Cortex of kidney (tissue), 1 donor: ENCODE measurements at places on chromosomes 1 and 21.

DNA sequence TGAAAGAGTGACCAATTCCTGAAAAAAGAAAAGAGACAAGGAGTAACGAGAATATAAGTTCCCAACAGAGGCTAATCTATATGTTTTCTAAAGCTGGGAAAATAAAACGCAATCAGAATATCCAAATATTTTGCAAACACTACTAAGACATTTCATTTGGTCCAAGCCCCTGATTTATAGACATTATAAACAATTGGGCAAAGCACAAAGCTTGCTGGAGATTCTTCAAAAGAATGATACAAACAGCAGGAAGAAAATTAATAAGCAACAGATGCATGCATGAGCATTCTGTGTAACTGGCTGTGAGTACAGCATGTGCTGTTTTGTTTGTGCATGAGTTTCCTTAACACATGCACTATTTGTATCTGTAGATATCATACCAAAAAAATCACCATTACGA lies 552.9 kb downstream of the LTN1 start:
- no peak for DNase-seq

DNA sequence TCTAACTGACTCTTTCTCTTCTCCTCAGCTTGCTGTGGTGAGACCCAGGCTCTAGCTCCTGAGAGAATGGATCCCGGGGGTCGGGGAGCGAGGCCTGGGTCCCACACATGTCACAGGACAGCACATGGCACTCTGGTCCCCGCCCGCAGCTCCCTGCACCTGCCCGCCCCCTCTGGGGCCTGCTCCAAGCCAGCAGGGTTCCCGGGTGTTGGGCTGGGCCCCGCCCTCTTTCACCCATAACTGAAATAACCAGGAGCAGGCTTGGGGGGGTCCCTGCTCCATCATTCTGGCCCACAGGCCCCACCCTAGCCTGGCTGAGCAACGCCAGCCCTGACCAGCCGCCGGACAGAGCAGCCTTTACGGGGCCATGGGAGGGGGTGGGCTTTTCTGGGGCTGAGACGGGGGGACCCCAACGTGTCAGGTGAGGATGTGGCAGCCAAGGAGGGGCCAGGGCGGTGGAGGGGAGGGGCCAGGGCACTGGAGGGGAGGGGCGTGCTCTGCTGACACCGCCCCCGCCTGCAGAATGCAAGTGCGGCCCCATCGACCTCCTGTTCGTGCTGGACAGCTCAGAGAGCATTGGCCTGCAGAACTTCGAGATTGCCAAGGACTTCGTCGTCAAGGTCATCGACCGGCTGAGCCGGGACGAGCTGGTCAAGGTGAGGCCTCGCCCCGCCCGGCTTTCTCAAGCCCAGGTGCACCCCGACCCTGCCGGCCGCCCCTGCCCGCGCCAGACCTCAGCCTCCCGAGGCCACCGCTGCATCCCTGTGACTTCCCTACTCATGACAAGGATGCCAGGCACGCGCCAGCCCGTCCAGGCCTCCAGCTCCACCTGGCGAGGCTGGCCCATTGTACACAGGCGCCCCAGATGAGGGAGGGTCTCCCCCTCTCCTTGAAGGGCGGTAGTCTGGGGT lies 19.4 kb downstream of the COL6A1 start:
- no peak for DNase-seq

GRCh38 chr1:11463177-11463576 lies 15.8 kb upstream of the DISP3 start:
- no peak for DNase-seq

GRCh38 chr21:17730782-17731181 lies 88.4 kb downstream of the C21orf91 start:
- DNase-seq = no peak

GRCh38 chr1:185152187-185152767 lies 4.5 kb downstream of the TRMT1L start:
- DNase-seq = no peak

- DNase-seq = no peak
Measured at GRCh38 chr21:38376235-38376634, 119.4 kb downstream of the KCNJ15 start.

GRCh38 chr1:39021426-39021825 lies 4.7 kb upstream of the NDUFS5 start:
- no peak for DNase-seq

DNA sequence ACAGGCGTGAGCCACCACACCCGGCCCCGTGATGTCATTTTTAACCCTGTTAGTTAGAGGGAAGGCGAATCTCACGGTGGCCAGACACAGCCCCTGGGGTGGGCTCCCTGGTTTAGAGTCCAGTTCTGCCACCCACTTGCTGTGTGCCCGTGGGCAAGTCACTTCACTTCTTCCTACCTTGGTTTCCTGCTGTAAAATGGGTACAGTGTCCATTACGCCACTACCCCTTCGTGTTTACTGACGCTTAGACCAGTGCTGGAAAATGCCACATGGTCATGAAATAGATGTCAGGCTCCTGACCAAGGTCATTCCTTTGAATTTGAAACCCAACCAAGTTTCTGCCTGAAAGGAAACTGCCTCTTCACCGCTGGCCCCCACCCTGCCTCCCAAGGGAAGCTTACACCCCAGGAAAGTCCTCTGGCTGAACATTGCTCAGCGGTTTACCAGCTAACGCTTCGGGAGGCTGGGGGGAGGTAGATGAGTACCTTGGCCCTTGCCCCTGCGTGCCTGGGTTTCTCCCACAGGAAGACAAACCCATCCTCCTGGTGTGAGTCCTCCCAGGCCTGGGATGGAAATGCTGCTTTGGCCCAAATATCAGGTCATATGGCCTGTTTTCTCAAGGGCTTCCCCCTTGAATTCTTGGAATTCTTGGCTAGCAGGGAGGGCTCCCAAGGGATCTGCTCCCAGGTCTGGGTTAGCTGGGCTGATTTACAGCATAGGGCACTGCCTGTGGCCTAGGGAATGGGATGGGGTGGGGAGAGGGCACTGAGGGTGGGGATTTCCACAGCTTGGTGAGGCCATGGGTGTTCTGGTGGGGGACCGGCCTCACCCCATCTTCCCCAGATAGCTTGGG lies 7.6 kb upstream of the AADACL4 start:
- no peak for DNase-seq

DNA sequence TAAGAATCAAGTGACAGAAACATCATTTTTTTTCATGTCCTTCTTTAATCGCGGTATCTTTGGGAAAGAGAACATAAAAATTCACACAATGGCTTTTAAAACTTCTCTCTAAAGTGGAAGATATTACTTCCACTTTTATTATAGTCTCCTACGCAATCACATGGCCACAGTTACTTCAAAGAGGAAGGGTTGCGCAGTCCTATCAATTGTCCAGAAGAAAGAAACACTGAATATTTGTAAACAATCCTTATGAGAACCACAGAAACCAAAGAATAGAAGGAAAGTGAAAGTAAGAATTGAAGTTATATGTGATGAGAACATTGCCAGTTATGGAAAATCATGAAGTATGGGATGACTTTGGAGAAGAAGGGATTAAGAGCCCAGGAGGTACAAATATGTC lies 32.6 kb downstream of the CFH start:
- DNase-seq = no peak

- no peak for DNase-seq
Measured at GRCh38 chr1:94061513-94062443, 59.2 kb downstream of the ABCA4 start.

DNA sequence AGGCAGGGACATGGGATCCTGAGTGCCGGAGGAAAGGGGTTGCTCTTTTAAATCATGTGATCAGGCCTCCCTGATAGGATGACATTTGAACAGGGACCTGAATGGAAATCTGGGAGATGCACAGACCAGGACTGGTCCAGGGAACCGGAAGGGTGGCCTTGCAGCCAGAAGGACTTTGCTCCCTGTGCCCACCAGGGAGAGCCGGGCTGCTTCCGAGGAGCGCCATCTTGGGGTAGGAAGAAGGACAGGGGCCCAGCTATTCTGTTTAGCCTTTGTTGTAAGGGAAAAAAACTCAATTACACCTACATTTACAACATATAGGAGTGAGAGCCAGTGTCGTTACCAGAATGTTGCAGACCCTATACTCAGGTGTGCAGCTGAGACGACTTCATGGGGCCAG lies 5.5 kb downstream of the KLHDC7A start:
- DNase-seq = no peak

- no peak for DNase-seq
Measured at GRCh38 chr21:42395302-42395701, 550 bp downstream of the TMPRSS3 start.

DNA sequence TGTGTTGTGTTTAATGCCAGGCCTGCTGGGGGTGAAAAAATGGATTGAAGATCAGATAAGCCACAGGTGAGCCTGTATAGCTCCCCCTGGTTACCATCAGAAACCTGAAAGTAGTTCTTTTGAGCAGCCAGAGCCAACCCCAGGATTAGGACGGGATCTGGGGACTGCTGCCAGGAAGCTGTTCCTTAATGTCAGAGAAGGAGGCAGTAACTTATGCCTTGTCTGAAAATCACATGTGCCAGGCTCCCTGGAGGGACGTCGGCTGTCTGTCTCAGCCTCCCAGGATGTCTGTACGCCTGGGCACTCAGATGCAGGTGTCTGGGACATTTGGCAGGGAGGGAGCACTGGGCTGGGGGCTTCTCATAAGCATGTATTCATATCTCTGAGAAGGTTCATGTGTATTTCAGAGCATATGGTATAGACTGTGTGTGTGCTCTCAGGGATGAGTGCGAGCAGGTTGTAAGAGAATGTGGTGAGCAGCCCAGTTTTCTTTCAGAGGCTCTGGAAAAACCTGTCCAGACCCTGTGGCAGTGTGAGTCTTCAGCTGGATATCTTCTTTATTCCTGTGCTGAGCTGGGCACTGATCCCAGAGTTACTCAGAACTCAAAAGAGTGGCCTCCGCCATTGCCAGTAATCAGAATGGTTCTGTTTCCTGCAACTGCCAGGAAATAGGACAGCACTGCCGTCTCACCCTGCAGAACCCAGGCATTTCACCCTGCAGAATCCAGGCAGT lies 2.8 kb downstream of the FAM43B start:
- no peak for DNase-seq

- no peak for DNase-seq
Measured at GRCh38 chr21:29661672-29662442, 277.9 kb downstream of the GRIK1 start.

DNA sequence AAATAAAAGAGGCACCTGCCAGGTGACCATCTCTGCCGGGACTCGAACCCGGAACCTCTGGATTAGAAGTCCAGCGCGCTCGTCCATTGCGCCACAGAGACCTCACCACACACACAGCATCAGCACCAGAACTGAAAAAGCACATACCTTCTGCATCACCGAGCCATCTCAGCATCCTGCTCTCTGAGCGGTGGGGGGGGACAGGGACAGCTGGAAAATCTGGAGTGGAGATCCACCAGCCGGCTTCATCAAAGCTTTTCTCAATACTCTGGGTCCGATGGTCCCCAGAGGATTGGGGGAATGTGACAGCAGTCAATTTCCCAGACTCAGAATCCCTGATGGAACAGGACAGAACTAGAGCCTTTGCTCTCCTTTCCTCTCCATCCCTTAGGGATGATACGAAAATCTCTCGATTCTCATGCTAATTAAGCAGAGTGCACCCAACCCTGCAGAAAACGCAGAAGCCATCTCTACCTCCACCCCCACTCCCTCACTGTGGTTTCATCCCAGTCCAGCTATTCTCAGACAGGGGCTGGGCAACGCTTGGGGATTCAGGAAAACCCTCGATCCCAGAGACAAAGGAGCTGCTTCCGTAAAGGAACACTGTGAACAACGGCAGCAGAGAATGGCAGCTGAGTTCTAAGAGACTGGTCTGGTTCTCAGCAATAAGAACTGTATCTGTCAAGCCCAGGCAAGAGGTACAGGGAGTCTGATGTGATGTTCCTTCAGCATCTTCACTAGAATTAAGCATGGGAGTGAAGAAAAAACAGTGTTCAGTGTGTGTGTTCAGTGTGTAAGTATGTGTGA lies 29.6 kb upstream of the CADM3 start:
- DNase-seq = no peak

DNA sequence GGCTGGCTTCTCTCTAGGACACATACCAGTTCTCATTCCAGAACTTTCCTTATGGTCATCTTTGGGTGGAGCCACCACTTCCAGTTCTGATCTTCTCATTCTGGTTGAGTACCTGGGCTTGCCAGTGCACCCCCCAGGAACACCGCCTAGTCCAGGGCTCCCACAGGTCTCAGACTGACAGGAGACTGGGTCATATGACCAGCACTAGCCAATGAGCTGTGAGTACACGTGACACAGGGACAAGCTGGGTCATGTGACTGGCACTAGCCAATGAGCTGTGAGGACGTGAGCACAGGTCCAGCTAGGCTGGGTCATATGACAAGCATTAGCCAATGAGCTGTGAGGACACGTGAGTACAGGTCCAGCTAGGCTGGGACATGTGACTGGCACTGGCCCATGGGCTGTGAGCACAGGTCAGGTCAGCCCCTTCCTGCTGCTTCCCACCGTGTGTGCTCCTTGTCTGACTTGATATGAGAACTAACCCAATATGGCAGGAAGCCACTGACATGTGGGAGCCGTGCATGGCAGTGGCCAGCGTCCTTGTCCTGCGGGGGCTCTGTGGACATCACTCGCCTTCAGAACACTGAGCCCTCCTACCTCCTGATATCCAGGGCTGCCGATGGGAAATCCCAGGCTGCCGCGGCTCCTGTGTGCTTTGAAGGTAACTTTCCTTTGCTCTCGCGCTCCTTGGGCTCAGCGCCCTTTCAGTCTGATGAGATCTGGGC lies 22.7 kb downstream of the KRTAP10-1 start:
- no peak for DNase-seq

DNA sequence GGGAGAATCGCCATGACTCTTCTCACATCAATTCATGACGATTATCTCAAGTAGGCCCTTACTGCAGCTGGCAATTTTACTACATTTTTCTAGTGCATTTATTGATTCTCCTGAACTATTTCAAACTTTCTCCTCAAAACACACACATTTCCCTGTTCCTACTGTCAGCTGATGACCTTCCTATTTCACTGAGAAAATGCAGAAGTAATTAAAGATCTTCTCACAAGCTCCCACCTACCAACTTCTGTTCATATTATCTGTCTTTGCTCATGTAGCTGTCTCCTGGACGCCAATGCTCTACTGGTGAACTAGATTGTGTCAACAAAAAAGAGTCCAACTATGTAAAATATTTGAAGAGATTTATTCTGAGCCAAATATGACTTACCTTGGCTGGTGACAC lies 36.4 kb upstream of the FASLG start:
- DNase-seq = no peak

GRCh38 chr1:169925505-169926482 lies 32.1 kb upstream of the SCYL3 start:
- DNase-seq = no peak

DNA sequence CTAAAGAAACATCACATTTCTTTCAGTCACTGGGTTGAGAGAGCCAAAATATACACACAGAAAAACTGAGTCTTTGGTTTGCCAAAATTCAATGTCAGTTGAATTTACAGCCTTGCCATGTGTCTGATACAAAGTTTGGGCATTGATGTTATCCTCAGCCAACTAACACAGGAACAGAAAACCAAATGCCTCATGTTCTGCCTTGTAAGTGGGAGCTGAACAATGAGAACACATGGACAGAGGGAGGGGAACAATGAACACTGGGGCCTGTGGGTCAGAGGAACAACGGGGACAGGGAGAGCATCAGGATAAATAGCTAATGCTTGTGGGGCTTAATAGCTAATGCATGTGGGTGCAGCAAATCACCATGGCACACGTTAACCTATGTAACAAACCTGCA lies 39.6 kb upstream of the C21orf91 start:
- no peak for DNase-seq

GRCh38 chr1:56098946-56099345 lies 480.4 kb downstream of the PLPP3 start:
- no peak for DNase-seq
